ENCODE measurements at places on chromosomes 2 and 18.

GRCh38 chr2:118279005-118279404, 190.7 kb downstream of the INSIG2 start:
- DNase-seq, result no peak

- DNase-seq, result no peak
Observed at GRCh38 chr18:74892066-74892627, 294.5 kb downstream of the ZNF407 start.

DNA sequence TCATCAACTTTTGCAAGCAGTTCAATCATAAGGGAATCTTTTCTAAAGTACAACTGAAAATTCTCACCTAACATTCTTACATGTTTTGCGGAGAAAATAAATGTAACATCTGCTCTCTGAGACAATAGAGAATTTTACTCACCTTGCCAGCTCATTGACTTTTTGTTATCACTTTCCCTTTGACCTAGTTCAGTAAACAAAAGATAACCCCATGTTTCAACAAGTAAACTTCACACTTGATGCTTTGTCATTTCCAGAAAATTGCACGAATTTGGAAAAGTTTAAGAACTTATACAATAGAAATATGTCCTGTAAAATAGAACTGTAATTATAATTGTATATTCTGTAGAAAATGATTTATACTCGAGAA, 1110.0 kb upstream of the ACVR2A start:
- DNase-seq, result no peak

GRCh38 chr18:78169174-78169864, 810.3 kb upstream of the SALL3 start:
- no peak for DNase-seq

DNA sequence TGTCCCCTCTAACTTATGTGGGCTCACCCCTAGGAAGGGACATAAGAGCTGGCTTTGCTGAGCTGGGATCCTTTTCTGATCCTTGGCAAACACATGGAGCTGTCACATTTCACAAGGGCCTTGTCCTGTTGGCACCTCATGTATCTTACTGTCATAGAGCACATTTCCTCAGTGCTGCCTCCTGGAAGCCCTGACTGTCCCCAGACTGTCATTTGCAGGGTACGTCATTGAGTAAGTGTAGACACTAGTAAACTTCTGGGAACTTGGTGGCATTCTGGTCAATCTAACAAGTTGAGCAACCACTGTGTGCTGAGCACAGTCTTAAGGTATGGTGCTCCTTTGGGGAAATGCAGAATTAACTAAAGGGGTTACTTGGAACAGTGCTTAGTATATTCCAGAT, 94.5 kb upstream of the IL1R2 start:
- no peak for DNase-seq

GRCh38 chr2:224613543-224614286, 28.6 kb upstream of the CUL3 start:
- no peak for DNase-seq

- DNase-seq, result no peak
Observed at GRCh38 chr2:210445116-210445707, 31.3 kb downstream of the LANCL1 start.

- no peak for DNase-seq
Observed at GRCh38 chr18:75249672-75250470, 39.3 kb downstream of the TSHZ1 start.

DNA sequence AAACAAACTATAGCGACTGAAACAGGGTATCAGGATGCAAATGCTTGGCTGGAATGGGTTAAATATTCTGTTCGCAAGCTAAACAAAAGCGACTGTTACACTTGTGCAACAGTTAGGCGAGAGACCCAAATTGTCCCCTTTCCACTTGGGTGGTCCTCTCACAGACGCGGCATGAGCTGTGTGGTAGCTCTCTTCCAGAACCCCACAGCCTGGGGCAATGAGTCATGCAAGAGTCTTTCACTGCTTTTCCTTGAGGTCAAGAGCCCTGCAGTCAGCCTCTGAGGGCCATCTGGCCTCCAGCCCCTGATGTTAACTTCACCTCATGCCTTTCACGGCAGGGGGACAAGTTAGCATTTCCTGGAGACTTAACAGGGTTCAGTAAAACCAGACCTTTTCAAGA, 25.7 kb downstream of the SULT1C4 start:
- DNase-seq, result no peak

- DNase-seq, result no peak
Observed at GRCh38 chr18:9846162-9846925, 39.4 kb upstream of the TXNDC2 start.

- DNase-seq, result no peak
Observed at GRCh38 chr2:107364361-107364950, 462.2 kb upstream of the RGPD4 start.

DNA sequence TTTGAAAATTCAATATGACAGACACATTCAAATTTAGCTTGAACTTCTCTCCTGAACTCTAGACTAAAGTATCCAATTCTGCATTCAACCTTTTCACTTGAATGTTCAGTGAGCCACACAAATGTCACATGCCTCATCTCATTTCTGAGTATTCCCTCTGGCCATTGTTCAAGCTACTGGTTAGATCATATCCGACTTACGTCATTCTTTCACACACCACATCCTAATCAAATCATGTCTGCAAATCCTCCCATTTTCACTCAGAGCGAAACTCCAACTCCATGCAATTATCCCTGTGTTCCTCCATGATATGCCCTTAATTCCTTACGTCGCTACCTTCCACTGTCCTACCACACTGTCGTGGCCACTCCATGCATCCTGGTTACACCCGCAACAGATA, 425.1 kb downstream of the CBLN2 start:
- no peak for DNase-seq

- no peak for DNase-seq
Observed at GRCh38 chr2:143398781-143399180, 269.6 kb downstream of the ARHGAP15 start.

DNA sequence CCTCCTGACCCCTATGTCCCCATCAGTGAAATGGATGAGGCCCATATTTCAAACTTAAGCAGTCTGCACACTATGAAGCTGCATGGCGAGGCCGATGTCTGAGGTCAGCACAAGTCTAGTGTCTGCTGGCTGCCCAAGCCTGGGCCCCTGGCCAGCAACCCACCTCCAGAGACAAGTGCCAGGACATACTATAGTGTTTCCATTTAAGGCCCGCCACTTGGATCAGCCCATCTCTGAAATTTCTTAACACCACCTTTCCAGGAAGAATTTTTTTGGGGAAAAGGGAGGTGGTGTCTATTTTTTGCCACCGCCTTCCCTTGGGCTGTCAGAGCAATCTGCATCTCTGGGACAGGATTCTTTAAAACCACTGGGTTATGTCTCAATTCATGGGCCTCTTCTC, 1.8 kb downstream of the ACVR1 start:
- no peak for DNase-seq

- no peak for DNase-seq
Observed at GRCh38 chr18:12862467-12862866, 21.6 kb downstream of the PTPN2 start.

GRCh38 chr2:136135921-136136906, 18.3 kb upstream of the CXCR4 start:
- peak; percentile 59 for DNase-seq

DNA sequence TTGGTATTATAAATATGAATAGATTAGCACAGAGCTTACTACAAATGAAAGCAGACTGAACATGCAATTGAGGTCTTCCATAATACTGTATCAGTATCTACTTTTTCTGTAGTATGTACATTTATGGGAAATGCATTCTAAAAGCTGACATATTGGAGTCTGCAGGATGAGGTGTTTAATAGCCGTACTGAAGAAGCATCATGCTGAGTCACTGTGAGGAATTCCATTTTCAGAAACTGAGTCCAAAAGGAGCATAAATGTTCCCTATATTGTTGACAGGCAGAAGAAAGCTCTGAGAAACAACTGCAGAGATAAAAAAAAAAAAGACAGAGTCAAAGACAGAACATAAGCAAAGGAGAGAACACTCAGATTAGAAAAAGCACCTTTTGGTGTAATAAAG, 366.7 kb upstream of the SPHKAP start:
- no peak for DNase-seq

Measured in activated naive CD4-positive, alpha-beta T cell treated with Interleukin-2 at 50 U/mL for 16 hours (primary cell).